Activated naive CD8-positive, alpha-beta T cell treated with anti-CD3 and anti-CD28 coated beads, Interleukin-2, amount 50 U/mL, for 16 hours (primary cell): ENCODE measurements at places on chromosomes 7 and 10.

DNA sequence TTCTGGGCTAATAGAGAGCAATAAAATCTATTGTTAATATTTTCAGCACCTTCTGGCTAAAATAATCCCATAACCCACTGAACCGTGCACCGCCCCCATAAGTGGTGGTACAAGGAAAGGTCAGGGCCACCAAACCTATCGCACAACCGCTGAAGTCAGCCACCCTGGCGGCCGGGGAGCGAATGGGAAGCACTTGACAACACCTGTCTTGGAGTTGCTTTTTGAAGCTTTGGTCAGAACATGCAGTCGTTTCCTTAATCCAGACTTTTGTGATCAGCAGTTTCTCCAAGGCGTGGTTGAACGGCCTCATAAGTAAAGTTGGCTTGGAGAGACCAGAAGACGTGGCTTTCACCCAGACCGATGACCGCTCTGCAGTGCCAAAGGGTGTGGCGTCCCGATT lies 97.4 kb downstream of the DNAJB6 start:
- DNase-seq, result no peak

DNA sequence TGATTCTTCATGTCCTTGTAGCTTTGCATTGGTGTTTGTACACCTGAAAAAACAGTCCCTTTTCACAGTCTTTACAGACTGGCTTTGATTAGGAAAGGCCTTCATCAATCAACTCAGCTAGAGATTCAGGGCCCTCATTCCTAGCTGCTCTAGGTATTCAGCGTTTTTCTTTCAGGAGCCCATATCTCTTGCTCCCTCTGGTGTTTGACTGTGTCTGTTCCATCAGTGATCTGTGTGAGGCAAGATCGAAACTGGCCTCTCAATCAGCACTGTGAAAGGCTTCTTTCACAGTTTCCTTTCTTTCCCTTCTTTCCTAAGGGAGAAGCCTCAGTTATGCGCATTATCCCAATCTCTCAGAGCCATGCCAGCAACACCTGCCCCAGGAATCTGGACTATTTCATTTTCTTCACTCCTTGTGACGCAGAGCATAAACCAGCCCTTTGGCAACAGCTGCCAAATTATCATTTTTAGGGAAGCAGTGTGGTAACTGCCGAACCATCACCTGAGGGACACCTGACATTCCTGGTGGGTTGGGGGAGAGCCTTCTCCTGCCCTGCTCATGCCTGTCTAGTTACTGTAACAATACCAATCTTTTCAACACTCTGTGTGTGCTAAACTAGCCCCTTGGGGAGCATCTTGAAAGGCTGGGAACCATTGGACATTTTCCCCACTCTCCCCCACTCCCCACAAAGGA lies 75.7 kb upstream of the CCDC71L start:
- DNase-seq, result no peak

DNA sequence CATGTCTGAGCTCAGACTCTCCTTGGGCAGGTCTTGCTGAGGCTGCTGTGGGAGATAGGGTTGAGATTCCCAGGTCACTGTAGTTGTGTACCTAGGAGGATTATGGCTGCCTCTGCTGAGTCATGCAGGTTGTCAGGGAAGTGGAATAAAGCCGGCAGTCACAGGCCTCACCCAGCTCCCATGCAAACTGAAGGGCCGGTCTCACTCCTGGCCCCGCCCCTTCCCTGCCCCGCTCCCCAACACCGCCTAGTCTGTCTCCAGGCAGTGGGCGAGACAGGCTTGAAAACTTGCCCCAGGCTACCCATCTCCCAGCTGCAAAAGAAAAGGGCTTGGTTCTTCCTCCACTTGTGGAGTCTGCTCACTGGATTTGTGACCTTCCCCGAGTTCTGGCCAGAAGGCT lies 41.6 kb upstream of the SDHAF3 start:
- no peak for DNase-seq

GRCh38 chr10:98268694-98269431 lies 869 bp upstream of the LOXL4 start:
- DNase-seq, result no peak

- no peak for DNase-seq
Measured at GRCh38 chr10:113059371-113059780, 109.3 kb downstream of the TCF7L2 start.

DNA sequence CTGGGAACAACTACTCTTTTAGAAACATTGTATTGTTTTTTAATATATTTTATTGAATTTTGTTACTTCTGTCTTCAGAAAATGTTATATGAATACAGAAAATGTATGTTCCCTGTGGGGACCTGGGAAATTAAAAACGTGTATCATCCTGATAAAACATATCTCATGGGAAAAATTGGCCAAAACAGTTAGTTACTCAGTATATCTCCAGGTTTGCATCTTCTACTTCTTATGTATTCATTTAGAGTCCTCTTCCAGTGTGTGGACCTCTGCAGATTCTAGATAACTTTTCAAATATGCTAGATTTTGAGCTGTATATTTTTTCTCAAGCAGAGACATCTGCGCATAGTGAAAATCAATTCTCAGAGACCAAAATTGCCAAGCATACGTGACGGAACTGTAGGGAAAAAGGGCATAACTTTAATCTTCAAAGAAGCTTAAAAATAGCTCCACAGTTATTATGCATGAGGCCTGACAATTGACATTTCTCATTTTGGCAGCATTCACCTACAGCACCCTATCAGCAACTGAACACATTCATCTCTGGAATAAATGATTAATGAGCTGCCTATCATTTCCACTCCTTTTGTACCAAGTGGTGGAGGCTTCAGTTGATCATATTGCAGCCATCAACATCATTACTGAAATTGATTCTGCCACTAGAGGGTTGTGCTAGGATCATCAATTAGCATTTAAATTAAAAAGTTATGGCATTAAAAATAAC lies 26.4 kb upstream of the UMAD1 start:
- DNase-seq, result no peak

- DNase-seq, result no peak
Measured at GRCh38 chr7:73971322-73971703, 56.7 kb upstream of the ELN start.
